ENCODE measurements at places on chromosomes 16 and 17. TPM values are rescaled to one million over a fixed set of nuclear protein-coding genes. Genes with fewer than 3 reads are reported as not detected.
A peak's percentile ranks its signal among the peaks of the same experiment; 100 is the strongest.

DNA sequence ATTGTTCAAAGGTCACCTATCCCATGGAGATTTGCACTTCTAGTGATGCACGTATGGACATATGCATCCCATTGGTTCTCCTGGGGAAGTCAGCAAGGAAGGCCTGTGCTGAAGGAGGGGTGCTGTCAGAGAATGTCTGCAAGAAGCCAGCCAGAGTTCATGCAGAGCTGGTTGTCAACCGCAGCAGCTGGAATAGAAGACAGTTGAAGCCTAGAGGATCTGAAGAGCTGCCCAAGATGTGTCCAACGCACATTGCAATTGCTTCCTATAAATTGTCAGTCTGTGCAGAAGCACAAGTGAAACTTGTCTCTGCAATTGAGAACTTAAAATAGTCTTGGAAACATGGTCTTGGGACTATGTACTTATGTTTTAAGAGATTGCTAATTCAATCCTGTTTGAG is 82.1 kb upstream of the CNTNAP4 start:
- H3K4me3 ChIP-seq: no peak overlapping the region
- H3K27ac ChIP-seq: no peak overlapping the region
- H3K27me3 ChIP-seq: no peaks in the 10 kb centered on the region
- H3K36me3 ChIP-seq: no peaks in the 10 kb centered on the region
- no peaks in the 10 kb centered on the region for H3K4me1 ChIP-seq

DNA sequence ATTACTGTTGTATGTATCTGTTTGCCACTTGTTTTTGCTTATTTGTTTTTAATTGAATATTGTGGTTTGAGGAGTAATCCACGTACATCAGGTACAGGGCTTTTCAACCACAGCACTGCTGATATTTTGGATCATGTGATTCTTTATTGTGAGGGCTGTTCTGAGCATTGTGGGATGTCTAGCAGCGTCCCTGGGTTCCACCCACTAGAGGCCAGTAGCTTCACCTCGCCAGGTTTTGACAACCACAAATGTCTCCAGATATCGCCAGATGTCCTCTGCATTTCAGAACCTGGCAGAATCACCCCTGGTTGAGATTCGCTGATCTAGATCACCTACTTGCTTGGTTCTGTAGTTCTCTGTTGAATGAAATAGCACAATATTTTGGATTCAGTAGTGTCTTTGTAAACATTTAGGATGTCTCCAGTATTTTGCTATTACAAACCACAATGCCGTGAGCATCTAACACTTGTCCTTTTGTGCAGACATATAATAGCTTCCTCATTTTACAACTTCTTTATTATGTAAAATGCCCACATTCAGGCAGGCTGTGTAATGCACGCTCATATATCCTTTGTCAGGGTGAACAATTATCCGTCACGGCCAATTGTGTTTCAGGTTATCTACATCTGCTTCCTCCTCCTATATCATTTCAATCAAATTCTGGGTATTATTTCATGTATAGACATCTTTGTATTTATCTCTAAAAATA is 380.3 kb downstream of the SNX29 start:
- H3K4me1 ChIP-seq: no peaks in the 10 kb centered on the region
- no peak for DNase-seq
- H3K36me3 ChIP-seq: peaks cover 73% of the 10 kb centered on the region

RNF135 gene
- 16.7 TPM for total RNA-seq

SRCIN1 gene
- 0.24 TPM for total RNA-seq

DNA sequence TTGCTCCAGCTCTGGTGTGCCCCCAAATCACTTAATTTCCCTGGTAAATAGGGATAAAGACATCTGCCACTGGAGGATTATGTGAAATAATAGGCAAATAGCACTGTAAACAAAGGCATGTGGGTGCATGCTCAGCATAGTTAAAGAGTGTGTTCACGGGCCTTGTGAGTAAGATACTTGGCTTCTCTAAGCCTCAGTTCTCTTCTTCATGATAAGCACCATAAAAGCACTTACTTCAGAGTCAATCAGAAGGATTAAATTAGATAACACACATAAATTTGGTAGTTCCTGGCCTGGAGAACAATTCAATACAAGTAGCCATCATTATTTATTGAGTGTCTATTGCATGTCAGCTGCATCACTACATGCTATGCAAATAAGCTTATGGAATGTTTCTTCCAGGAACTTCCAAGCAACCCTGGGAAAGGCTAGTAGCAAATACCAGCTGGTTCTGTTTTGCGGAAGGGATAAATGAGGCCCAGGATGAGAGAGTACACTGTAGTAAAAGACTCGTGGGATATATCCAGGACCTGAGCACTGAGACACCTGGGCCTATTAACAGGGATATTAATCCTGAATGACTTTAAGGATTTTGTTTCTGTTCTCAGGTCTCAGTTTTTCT is 14.5 kb downstream of the CCL11 start:
- no peaks in the 10 kb centered on the region for H3K36me3 ChIP-seq
- H3K27ac ChIP-seq: no peak overlapping the region
- H3K4me1 ChIP-seq: peaks cover 6% of the 10 kb centered on the region

DNA sequence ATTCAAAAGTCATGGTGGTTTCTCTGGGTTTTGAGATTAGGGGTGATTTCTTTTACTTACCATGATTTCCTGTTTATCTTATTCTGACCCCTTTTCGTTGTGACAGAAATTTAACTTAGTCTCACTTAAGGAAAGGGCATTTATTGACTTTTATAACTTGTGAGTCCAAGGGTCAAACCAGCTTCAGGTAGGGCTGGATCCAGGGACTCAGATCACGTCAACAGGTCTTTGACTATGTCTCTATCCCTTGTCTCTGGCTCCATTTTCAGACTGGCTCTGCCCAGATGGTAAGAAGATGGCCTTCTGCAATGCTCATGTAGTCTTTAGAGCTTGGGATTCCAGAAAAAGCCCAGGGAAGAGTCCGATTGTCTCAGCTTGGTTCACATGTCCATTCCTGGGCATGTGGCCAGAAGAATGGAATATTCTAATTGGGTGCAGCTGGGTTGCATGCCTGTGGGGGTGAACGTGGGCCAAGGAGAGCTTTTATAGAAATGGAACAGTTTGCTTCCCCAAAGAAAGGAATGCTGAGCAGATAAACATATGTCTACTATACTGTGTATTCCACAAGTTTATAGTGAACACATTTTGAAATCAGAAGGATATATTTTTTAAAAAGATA is 13.4 kb downstream of the USP43 start:
- H3K4me3 ChIP-seq: no peak overlapping the region
- H3K27me3 ChIP-seq: peaks cover 2% of the 10 kb centered on the region
- no peaks in the 10 kb centered on the region for H3K4me1 ChIP-seq
- H3K27ac ChIP-seq: no peak overlapping the region
- H3K36me3 ChIP-seq: no peaks in the 10 kb centered on the region
- DNase-seq: no peak

PHF12 gene
- total RNA-seq: 96.5 TPM

ZPBP2 gene
- 1.6 TPM for total RNA-seq

- H3K27me3 ChIP-seq: no peaks in the 10 kb centered on the region
- H3K4me3 ChIP-seq: no peak overlapping the region
- H3K36me3 ChIP-seq: no peaks in the 10 kb centered on the region
- no peak for DNase-seq
- no peak overlapping the region for H3K27ac ChIP-seq
Measured at GRCh38 chr16:16782153-16782552, 403.2 kb downstream of the NPIPA7 start.

ESRP2 gene
- 0.40 TPM for total RNA-seq

DNA sequence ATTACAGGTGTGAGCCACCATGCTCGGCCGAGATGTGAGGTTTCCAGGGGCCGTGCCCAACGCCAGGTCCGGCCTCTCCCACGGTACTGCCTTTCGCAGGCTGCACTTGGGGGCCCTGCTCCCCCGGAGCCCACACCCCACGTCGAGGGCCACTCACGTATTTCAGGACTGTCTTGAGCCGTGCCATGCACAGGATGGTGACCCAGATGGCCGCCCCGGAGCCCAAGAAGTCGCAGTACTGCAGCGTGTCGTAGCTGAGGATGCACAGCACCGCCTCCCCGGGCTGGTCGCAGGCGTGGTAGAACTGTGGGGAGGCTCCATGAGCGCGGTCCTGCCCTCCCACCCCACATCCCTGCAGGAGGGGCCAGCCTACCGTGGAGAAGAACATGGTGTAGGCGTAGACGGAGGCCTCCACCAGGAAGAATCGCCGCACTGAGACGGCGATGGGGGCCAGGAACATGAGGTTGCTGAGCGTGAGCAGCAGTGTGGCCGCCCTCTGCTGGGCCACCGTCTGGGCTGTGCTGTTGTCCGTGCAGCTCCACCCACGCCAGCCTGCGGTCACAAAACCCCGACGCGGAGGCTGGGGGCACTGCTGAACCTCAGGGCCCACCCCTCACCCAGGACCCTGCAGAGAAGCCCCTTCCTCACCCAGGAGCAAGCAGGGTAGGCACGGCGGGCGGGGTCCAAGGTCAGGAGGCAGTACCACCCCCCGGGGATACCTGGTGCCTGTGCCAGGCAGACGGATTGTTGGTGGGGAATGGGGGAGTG is 3.7 kb upstream of the MRPL28 start:
- peaks cover 13% of the 10 kb centered on the region for H3K4me1 ChIP-seq
- H3K27me3 ChIP-seq: no peaks in the 10 kb centered on the region
- no peak overlapping the region for H3K27ac ChIP-seq
- no peak overlapping the region for H3K4me3 ChIP-seq

GRCh38 chr17:15488557-15488956 is 21.1 kb upstream of the CDRT4 start:
- H3K4me1 ChIP-seq: no peaks in the 10 kb centered on the region
- no peak overlapping the region for H3K27ac ChIP-seq
- H3K36me3 ChIP-seq: no peaks in the 10 kb centered on the region

ASPHD1 gene
- 0.12 TPM for total RNA-seq

DNA sequence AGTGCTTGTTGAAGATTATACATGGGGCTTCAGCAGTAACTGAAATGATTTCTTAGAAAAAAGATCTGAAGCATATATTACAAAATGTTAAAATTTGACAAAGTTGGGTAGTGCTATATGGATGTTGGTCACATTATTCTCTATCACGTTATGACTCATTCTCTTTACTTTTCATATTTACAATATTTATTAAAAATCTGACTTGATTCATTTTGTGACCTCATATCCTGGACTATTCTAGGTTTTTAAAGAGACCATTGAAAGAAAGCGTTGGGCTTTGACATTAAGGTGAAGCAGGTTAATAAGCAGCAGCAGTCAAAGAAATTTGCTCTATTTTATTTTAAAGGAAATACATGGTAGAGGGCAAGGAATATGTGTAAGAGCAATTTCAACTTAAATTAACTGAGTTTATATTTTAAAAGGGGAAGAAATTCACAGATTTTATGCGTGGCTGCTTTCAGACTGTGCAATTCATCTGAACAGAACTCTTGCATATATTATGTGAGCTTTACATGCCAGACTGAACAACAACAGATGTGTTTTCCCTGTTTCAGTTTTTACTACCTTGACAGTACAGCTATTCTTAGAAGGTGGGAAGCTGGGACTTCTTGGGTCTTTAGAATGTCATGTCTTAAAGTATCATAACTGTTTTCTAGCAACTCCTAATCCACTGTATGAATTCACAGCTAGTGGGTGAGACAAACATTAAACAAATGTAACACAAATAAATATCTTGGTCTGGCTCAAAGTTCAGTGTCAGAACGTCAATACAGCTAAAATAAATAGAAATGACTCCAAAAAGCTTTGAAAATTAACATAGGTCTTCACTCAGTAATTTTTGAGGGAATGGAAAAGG is 10.4 kb upstream of the FAM20A start:
- no peak overlapping the region for H3K27ac ChIP-seq
- no peak for DNase-seq
- peaks cover 6% of the 10 kb centered on the region for H3K36me3 ChIP-seq
- no peak overlapping the region for H3K4me3 ChIP-seq
- no peaks in the 10 kb centered on the region for H3K4me1 ChIP-seq

NAGS gene
- total RNA-seq: 1.0 TPM

DNA sequence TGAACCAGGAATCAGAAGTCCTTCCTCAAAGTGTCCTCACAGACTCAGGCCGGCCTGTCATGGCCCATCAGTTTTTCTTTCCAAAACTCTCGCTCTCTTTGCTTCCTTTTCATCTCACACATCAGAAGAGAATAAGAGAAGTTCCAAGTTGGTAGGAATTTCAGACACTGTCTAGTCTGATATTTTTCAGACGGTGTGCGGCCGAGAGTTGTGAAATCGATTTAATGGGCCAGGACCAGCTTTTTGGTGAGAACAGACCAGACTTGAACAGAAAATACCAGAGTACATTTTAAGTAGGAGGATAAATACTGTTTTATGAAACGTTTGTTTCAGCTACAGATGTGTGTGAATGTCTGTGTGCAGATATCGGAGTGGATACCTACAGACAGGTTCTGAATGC is 24.8 kb upstream of the RCVRN start:
- H3K4me3 ChIP-seq: no peak overlapping the region
- H3K27ac ChIP-seq: no peak overlapping the region
- H3K36me3 ChIP-seq: peaks cover 1% of the 10 kb centered on the region
- no peak for DNase-seq
- H3K27me3 ChIP-seq: no peaks in the 10 kb centered on the region

CCDC200 gene
- not detected for total RNA-seq

TP53TG3C gene
- not detected for total RNA-seq

- H3K27me3 ChIP-seq: peaks cover 2% of the 10 kb centered on the region
- peak overlapping the region; percentile 96 for H3K27ac ChIP-seq
- no peak for DNase-seq
- H3K4me1 ChIP-seq: peaks cover 64% of the 10 kb centered on the region
Measured at GRCh38 chr16:87384162-87384874, 742 bp upstream of the FBXO31 start.

DNA sequence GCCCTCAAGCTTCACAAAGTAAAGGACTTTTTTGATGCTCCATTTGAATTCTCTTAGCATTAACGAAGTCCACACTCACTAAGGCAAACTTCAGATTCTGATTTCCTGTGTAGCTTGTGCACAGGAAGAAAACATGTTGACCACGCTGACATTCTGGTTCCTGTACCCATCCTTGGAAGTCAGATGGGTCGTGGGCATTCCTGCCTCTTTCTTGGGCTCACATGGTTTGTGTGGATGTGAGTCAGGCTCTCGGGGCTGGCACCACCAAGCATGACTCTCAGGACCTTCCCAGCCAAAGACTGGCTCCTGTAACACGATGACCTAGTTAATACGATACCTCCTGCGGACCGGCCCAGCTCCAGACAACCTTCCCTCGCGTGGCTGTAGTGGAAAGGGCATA is 32.8 kb downstream of the ARSG start:
- H3K27me3 ChIP-seq: peaks cover 8% of the 10 kb centered on the region
- H3K27ac ChIP-seq: no peak overlapping the region
- no peak overlapping the region for H3K4me3 ChIP-seq
- no peaks in the 10 kb centered on the region for H3K36me3 ChIP-seq
- H3K4me1 ChIP-seq: peaks cover 13% of the 10 kb centered on the region

- peak overlapping the region; percentile 42 for H3K4me3 ChIP-seq
- peaks cover 11% of the 10 kb centered on the region for H3K36me3 ChIP-seq
- peaks cover 84% of the 10 kb centered on the region for H3K4me1 ChIP-seq
- no peak for DNase-seq
Measured at GRCh38 chr17:59361916-59362810, 30.7 kb downstream of the YPEL2 start.

Measured in activated B cell treated with CpG ODN at 0.5 μM for 24 hours (primary cell).